ENCODE measurements at places on chromosomes 2 and 18.

DNA sequence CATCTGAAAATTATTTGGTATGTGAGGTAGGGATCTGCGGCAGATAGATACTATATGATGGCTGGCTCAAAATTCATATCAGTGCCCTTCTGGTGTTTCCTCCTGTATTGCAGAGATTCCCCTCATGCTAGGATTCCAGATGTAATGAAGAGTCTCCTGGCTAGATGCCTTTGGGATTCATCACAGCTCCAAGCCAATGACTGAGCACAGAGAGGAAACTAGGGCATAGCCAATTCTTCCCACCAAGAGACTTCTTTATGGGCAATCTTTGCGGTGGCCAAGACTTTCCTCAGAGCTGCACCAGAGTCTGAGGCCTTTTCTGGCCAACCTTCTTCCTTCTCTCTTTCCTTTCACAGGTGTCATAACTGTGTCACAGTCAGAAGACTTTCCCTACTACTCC is 25.5 kb upstream of the CIB4 start:
- no peak for DNase-seq

GRCh38 chr2:11932048-11932512 is 185.6 kb downstream of the LPIN1 start:
- no peak for DNase-seq

DNA sequence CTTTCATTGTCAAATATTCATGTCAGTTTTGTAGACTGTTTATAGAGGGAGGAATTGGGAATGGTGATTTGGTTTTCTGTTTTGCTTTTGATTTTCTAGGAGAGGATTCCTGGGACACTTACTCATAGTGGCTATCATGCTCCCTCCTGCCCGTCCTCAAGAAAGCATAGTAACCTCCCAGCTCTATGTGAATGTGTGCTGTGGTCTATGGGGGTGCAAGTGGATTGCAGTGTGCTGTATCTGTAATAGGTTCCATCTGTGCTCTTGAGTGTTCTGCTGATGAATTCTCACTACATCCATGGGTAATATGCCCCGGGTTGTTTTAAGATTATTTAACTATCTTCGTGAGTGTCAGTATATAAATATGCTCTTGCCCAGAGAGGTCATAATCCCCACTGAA is 811.3 kb downstream of the CNTNAP5 start:
- no peak for DNase-seq

- DNase-seq, result no peak
Observed at GRCh38 chr2:139098961-139099360, 318.8 kb upstream of the NXPH2 start.

GRCh38 chr2:51404226-51404625 is 372.3 kb upstream of the NRXN1 start:
- DNase-seq, result no peak

GRCh38 chr2:50476174-50476573 is 555.8 kb downstream of the NRXN1 start:
- no peak for DNase-seq

- no peak for DNase-seq
Observed at GRCh38 chr18:902229-902628, 2.4 kb upstream of the ADCYAP1 start.

DNA sequence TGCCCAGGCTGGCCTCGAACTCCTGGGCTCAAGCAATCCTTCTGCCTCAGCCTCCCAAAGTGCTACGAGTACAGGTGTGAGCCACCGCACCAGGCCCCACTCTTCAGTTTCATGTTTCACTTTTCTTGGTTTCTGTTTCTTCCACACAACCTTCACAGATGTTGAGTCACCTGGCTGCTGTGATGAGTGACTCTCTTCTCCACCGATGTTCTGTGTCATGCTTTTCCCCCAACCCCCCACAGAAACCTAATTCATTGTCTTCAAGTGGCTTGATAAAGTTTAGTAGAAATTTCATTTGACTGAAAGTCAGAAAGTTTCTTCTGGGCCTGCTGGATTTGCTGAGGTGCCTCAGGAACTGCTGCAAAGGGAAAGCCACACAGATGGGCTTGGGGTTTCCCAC is 78.5 kb downstream of the SPHKAP start:
- no peak for DNase-seq

DNA sequence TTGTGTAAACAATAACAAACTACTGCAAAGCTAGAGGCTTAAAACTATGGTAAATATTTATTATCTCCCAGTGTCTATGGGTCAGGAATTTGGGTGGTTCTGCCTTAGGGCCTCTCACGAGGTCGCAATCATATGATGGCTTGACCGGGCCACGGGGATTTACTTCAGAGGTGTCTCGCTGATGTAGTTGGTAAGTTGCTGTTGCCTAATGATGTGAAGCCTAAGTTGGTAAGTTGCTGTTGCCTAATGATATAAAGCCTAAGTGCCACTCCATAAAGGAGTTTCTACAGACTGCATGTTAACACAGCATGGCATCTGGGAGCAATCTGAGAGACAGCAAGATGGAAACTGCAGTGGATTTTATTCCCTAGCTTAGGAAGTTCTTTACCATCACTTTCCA is 35.8 kb downstream of the FMNL2 start:
- no peak for DNase-seq

DNA sequence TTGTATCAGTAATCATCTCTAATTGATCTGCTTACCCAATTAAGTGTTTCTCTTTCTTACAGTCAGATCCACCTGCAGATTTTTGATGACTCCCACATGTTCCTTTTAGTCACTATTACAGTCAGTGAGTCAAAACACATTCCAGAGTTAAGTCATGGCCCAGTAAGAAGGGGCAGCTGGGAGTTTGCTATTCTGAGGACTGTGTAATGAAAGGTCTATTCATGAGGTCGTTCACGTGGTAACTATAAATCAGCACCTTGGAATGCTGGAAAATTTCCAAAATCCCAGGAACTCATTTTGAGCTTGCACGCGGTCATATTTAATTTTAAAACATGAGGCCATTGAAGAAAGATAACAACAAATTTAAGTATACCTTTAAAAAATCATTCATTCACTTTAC is 252.5 kb downstream of the XIRP2 start:
- DNase-seq, result no peak

Data from NCI-H2107 (cell line).